ENCODE measurements at places on chromosomes 3 and 15. TPM values are rescaled to one million over a fixed set of nuclear protein-coding genes. Genes with fewer than 3 reads are reported as not detected.

RPN1 gene
- polyA plus RNA-seq: 354 TPM

SERPINI2 gene
- not detected for polyA plus RNA-seq

CAMKV gene
- polyA plus RNA-seq: 0.10 TPM

CPEB1 gene
- polyA plus RNA-seq: not detected

A4GNT gene
- not detected for polyA plus RNA-seq

PLCB2 gene
- polyA plus RNA-seq: 74.5 TPM

SLC24A5 gene
- polyA plus RNA-seq: not detected

LMOD3 gene
- not detected for polyA plus RNA-seq

- no peak for DNase-seq
Measured at GRCh38 chr3:9703736-9704346, at the start of gene CPNE9. Gene CPNE9, plus strand, starts transcription at chr3:9703833. Its CDS starts 164 bp downstream, at chr3:9703997.

- DNase-seq: no peak
Measured at GRCh38 chr3:66452303-66453011, 48.4 kb downstream of the LRIG1 start.

DNA sequence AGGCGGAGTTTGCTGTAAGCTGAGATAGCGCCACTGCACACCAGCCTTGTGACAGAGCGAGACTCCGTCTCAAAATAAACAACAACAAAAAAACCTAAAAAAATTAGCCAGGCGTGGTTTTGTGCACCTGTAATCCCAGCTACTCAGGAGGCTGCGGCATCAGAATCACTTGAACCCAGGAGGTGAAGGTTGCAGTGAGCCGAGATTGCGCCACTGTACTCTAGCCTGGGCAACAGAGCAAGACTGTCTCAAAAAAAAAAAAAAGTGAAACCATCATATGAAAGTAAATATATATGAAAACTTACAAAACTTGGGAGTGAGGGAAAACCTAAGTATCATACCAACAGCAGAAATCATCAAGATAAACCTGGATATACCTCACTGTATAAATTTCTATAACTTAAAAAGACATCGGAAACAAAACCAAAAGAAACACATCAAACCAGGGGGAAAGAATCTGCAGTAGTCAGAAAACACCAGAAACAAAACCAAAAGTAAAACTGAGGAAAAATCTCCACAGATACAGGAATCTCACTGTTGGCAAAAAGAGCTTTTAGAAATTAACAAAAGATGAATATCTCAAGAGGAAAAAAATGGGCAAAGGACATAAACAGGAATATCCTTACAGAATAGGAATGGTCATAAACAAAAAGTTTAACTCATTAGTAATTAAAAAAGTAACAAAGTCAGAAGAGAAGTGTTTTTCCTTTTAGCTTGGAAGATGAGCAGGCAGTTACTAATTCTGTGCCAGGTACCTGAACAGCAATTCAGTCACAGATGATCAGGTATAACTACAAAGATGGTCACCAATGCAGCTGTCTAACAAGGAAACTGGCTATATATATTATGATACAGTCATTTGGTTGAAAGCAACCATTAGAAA is 41.3 kb downstream of the ETV5 start:
- DNase-seq: no peak

GRCh38 chr15:34802803-34803750 is 7.7 kb upstream of the ACTC1 start:
- DNase-seq: no peak

DNA sequence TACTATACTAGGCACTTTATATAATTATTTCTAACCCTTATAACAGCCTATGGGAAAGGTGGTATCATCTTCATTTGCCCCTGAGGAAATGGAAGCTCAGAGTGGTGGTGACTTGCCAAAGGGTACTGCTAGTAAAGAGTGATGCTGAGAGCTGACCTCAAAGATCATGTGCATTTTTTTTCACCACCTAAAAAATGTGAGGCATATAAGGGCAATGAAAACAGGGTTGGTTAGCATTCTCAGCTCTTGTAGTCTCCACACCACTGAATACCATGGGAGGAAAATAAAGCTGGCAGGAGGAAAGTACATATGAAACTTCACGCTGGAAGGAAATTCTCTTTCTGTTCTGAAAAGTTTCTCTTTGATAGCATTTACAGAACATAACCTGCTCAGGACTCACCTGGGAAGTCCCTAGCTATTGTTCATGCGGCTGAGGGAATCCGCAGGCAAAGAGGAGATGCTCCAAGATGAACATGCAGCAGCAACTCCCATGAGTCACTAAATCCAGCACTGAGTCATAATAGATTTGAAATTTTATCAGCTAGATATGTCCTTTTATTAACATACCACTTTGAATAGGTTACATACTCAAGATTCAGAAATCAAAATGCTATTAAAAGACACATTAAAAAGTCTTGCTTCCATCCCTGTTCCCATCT is 17.3 kb downstream of the FAIM start:
- no peak for DNase-seq

GRCh38 chr15:63452552-63453136 is 51.7 kb upstream of the USP3 start:
- DNase-seq: no peak

- DNase-seq: peak; percentile 44
Measured at GRCh38 chr3:43162230-43163084, 56.6 kb upstream of the POMGNT2 start.

DNA sequence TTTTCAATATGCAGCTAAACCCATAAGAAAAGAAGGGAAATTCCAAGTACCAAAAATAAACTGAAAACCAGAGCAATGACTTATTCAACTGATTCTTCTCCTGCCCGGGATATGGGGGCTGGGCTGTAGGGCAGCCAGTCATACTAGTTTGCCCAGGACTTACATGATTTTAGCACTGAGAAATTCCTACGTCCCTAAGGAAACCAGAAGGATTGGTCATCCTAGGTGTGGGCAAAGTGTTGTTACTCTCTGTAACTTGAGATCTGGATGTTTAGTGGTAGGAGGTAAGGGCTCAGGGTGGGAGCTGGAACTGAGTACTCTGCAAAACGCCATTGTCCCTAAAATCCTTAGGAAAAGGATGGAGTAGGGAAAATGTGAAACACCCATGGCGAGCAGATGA is 1.2 kb upstream of the DAZL start:
- DNase-seq: no peak

DNA sequence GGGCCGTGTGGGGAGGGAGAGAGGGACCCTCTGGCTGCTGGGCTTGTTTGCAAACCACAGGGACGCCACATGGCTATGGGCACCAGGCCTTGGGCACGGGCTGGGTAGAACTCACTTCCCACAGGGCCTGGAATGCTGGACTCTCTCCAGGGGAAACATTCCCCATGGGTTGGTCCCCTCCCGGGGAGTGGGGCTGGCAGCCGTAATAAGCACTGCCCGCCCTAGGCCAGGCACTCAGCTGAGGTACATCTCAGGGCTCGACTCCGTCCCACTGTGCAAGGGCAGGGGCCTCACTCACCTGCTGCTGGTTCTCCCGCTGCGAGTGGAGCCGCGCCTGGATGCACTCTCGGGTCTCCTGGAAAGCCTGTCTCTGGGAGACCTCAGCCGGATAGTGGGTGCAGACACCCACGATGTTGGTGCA is 96.7 kb downstream of the ADCY5 start:
- no peak for DNase-seq

- no peak for DNase-seq
Measured at GRCh38 chr15:94845390-94845716, 614.0 kb downstream of the MCTP2 start.

GRCh38 chr3:177827511-177828207 is 630.4 kb upstream of the TBL1XR1 start:
- no peak for DNase-seq

DNA sequence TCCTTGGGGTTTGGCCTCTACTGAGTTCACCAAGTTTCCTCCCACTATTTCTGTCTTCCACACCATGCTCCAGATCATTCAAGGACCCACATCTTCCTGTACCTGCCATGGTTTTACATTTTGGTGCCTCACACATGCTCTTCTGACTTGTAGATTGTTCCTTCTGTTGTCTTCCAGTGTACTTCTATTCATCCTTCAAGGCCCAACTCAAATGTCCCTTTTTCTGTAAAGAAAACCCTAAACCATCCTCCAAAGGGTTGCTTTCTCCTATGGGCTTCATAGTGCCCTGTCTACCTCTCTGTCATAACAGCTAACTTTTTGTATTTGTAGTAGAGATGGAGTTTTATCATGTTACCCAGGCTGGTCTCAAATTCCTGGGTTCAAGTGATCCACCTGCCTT is 20.1 kb upstream of the TSEN2 start:
- no peak for DNase-seq

GRCh38 chr3:184647405-184647936 is 64.4 kb downstream of the MAGEF1 start:
- DNase-seq: no peak

Data from CD14-positive monocyte (primary cell).